ENCODE measurements at places on chromosomes 16 and 17.
A peak's percentile ranks its signal among the peaks of the same experiment; 100 is the strongest.

DNA sequence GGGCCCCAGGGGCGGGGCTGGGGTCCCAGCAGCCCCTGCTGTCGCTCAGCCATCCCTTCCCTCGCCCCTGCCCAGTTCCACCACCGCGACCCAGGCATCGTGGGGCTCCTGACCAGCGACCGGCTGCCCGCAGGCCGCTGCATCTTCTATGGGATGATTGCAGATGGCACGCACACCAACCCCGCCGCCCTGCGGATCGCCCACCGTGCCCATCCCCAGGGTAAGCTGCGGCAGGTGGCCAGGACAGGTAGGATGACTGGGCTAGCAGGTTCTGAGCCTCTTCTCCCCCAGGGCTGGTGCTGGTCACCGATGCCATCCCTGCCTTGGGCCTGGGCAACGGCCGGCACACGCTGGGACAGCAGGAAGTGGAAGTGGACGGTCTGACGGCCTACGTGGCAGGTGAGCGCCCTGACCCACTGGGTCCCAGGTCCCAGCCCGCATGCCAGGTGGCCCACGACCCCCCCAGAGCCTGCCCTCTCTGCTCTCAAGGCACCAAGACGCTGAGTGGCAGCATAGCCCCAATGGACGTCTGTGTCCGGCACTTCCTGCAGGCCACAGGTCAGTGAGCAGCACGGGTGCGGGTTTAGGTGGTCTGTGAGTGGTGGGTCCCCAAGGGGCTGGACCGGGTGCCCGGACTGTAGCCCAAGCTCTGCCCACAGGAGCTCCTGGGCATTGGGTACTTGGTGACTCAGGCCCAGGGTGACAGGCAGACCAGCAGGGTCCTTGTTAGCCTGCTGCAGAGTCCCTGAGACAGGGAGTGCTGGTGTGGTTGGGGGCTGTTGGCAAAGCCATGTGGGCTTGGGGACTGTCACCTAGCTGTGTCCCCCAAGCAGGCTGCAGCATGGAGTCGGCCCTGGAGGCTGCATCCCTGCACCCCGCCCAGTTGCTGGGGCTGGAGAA is 2.8 kb downstream of the CEMP1 start:
- DNase-seq: no peak

DNA sequence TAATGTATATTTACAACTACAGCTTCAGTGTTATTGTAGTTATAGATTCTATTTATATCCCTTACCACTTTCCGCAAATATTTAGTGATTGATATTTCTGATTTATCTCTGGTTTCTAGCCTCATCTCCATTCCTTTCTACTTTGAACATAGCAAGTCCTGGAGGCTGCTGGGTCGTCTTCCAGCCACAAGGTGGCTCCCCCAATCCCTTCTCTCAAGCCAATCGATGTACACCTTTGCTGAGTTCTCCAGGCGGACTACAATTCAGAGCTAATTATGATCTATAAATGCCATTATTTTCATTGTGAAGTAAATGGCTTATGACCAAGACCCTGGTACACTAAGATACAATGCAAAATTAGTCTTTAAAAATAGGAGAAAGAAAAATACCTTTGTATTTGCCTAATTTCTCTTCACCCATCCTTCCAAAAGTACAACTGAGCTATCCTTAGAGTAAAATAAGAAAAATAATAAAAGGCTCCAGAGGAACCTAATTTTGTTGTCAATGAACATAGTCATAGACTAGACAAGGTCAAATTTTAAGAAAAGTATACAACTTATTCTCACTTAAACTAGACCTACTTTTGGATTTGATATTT is 122.1 kb downstream of the SKAP1 start:
- peak; percentile 58 for DNase-seq

GRCh38 chr16:13634959-13635358 is 285.0 kb upstream of the ERCC4 start:
- DNase-seq: no peak

DNA sequence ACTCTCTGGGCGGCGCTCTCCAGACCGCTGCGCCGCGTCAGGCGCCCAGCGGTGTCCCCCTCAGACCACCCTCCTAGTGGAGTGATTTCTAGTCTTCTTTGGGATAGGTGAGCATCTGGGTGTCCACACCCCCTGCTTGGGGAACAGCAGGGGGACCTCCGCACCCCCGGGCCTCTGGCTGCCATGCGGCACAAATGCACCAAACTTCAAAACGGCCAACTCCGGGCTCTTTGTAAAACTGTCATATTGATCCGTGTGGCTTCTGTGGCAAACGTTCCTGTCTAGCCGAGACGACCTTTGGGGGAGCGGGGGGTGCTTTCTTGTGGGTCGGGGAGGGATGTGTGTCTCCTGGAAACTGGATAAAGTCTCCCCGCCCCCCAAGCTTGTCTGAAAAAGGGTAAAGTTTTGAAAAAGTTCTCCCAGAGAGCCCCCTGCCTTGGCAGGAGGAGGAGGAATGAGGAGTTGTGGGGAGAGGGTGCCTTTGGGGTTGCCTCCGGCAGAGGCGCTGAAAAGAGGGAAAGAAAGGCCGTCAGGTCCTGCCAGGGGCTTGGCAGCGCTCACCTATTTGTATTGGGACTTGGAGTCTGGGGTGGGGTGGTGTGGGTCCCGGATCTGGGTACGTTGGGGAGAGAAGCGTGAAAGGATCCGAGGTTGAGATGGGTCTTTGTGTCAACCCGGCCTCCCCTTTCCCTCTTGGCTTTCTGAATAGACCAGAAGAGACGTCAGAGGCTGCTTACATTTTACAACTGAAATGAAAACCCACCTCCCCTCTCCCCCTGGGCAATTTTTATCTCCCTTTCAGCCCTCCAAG is 2.2 kb upstream of the CHD3 start:
- DNase-seq: peak; percentile 56

DNA sequence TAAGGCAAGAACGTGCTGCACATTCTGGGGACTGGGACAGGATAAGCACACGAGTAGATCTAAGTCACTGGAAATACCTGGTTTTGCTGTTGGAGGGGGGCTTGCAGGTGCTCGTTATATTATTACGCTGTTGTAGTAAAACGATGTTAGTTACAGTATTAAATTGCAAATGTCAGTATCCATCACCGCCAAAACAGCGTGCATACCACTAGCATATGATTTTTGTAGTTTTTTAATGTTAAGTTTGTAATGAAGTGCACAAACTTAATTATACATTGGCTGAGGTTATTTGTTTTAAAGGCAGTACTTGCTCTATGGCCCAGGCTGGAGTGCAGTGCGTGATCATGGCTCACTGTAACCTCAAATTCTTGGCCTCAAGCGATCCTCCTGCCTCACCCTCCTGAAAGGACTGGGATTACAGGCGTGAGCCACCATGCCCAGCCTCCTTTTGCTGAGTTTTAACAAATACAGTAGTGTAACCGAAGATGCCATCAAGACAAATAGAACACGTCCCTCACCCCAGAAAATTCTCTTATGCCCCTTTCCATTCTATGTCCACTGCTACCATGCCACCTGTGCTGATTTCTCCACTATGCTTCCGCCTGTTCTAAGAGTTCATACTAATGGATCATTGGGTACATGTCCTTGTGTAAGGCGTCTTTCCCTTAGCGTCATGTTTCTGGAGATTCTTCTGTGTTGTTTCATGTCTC is 20.7 kb upstream of the CSNK1D start:
- DNase-seq: no peak

- DNase-seq: no peak
Observed at GRCh38 chr17:74443516-74444296, 11.8 kb downstream of the GPRC5C start.

GRCh38 chr17:76601065-76601464 is 15.4 kb upstream of the ST6GALNAC2 start:
- no peak for DNase-seq

DNA sequence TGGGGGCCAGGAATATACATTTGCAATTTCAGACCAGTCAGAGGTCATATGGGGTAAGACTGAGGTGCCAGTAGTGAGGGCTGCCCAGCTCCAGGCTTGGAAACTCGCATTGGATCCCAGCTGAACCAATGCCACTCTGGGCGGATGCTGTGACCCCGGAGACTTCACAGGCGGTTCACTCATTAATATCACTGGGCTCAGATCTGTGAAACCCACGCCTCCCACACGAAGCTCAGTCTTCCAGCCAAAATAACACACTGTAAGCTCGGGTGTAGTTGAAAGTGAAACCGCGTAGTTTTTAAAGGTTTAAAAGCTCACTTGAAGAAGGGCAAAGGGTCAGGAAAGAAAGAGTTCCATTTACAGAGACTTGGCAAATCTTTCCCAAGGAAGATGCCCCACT is 254.8 kb downstream of the FOXL1 start:
- no peak for DNase-seq

GRCh38 chr17:27522028-27522635 is 65.9 kb downstream of the KSR1 start:
- DNase-seq: no peak

DNA sequence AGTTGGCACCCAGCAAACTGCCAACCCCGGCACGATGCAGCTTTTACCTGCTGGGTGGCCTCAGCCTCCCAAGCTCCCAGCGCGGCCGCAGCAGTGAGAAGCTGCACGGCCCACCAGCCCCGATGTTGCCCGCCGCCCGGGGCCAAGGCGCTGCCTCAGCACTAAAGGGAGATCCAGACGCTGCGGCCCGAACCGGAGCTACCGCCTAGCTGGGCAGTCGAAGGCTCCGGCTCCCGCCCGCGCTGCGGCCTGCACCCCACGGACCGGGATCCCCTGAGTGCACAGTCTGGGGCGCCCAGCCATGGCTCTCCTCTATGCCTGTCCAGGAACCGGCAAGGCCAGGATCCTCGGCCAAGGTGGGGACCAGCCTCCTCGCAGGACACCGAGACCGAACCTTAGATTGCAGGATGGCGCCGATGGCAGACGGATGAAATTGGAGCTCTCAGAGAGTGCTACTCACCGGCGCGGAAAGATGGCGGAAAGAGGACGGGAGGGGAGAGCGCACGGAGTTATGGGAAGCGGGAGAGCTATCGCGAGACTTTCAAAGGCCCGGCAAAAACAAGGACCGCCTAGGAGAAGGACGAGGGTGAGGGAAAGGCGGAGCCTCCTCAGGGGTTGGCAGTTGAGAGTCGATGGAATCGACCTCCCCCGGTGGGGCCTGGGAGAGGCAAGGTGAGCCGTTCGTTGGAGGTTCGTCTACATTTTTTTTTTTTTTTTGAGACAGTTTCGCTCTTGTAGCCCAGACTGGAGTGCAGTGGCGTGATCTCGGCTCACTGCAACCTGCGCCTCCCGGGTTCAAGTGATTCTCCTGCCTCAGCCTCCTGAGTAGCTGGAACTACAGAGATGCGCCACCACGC is at the start of gene RPS15A:
Gene RPS15A (minus strand): TSS at position 485 of the 857 bp plus-strand sequence. CDS start 1,221 bp downstream, outside the sequence.
- DNase-seq: peak; percentile 89

GRCh38 chr17:76696763-76697701 is 13.7 kb downstream of the MXRA7 start:
- no peak for DNase-seq

- no peak for DNase-seq
Observed at GRCh38 chr16:2846511-2847310, 11.3 kb downstream of the PRSS22 start.

GRCh38 chr16:17377360-17378324 is 93.1 kb downstream of the XYLT1 start:
- DNase-seq: no peak

GRCh38 chr16:50496990-50497389 is 51.2 kb upstream of the NKD1 start:
- DNase-seq: no peak
